CD4-positive, alpha-beta T cell treated with Interleukin-6 for 4 hours (primary cell): ENCODE measurements at places on chromosomes 16 and 17.

- no peak for DNase-seq
Measured at GRCh38 chr16:51532551-51532950, 381.5 kb upstream of the SALL1 start.

DNA sequence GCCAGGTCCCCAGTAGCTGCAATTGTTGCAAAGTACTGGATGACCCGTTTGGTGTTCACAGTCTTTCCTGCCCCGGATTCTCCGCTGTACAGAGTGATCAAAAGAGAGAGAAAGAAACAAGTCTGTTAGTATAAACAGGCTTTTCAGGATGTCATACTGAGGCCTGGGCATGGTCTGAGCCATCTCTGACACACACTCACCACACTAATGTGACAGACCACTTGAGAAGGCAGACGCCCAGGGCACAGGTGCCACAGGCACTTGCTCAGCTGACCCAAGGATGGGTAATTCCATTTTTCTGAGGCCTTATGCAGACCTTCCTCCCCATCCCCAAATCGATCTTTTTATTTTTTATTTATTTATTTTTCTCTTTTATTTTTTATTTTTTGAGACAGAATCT, 7.5 kb downstream of the MYH3 start:
- DNase-seq, result no peak

DNA sequence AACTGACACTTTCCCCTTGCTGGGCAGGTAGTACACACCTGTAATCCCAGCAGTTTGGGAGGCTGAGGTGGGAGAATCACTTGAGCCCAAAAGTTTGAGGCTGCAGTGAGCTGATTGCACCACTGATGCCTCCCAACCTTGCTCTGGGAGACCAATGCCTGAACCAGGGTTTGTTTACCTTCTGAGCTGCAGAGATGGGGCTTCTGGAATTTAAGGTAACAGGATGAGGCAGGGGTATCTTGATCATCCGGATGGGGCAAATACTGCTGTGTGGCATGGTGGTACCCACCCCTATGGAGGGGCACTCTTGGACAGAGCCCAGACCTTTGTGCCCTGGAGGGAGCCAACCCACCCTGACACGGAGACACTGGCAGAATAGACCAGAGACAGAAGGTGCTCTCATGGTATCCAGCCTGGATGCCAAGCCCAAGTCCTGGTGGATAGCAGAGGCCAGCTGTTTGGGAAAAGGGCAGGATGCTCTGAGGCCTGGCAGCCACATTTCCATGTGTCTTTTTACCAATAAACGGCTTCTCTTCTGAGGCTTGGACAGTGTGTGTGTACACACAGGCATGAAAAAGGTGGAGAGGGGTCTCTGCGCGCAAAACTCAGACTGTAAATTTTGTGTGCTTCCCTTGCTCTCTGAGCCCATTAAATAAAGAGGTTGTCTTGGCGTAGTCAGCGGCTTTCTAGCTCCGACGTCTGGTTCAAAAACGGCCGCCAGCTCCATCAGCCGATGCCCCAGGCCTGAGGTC, 4.4 kb downstream of the ZNF48 start:
- no peak for DNase-seq

GRCh38 chr17:56810343-56810742, 23.4 kb downstream of the C17orf67 start:
- DNase-seq, result no peak

DNA sequence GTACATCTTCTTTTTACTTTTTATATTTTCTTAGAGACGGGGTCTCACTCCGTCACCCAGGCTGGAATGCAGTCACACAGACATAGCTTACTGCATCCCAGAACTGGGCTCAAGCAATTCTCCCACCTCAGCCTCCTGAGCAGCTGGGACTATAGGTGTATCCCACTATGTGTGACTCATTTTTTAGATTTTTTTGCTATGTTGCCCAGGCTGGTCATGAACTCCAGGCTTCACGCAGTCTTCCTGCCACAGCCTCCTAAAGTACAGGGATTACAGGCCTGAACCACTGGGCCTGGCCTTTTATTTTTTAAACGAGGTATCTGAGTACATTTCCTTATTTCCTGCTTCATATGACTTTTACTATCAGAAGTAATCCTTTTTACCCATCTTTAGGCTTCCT, 48.0 kb downstream of the GLG1 start:
- no peak for DNase-seq

DNA sequence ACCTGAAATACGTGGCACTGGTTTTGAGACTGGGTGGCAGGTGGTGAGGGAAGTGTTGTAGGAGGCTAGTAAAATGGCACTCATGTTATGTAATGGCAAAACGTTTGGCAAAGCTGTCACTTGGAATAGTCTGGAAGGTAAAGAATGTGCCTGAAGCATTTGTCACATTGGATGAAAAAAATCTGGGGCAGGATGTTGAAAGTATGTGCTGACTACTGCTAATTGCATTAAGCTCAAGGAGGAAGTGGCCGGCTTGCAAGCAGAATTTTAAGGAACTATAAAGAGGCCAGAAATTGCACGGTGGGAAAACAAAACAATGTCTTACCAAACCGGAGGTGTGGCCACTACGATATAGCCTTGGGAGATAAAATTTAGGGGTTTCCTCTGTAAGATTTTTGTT, 26.6 kb upstream of the NLRP1 start:
- no peak for DNase-seq

GRCh38 chr17:43146649-43147048, 21.5 kb upstream of the BRCA1 start:
- DNase-seq, result no peak

DNA sequence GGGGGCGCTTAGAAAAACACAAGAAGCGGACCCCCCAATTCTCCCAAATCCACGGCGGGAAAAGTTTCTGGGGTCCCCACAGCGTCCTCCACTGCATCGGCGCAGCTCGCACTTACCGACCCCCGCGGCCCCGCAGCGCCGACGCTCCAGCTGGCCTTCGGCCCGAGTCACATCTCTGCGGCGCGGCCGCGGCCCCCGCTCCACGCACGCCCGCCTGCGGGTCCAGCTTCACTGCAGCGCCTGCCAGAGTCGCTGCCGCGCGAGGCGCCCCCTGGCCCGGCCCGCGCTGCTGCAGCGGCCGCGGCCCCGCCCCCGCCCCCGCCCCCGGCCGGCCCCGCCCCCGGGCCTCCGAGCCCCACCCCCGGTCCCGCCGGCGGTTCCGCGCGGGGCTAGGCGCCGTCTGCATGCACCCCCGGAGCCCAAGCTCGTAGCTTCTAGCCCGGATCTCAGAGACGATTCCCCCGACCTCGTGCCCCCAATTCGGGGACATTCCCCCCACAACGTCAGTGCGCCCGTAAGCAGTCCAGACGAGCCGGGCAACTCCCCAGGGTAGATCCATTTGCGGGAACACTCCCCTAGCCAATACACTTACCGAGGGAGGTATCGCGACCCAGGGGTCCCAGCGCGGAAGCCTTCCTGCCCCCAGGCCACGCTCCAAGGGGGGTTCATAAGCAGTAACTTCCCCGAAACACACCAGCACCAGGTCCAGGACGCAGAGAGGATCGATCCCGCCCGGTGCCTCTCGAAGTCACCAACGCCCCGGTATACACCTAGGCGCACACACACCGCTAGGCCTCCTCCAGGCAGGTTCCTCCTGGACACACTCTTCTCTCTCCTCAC, at the start of gene GPRC5B:
Gene GPRC5B (minus strand): TSS at position 238 of the 840 bp plus-strand sequence. CDS start 12,003 bp downstream, outside the sequence.
- DNase-seq, result peak; percentile 71
